ENCODE measurements at places on chromosomes 7 and 10. TPM values are rescaled to one million over a fixed set of nuclear protein-coding genes. Genes with fewer than 3 reads are reported as not detected.

DNA sequence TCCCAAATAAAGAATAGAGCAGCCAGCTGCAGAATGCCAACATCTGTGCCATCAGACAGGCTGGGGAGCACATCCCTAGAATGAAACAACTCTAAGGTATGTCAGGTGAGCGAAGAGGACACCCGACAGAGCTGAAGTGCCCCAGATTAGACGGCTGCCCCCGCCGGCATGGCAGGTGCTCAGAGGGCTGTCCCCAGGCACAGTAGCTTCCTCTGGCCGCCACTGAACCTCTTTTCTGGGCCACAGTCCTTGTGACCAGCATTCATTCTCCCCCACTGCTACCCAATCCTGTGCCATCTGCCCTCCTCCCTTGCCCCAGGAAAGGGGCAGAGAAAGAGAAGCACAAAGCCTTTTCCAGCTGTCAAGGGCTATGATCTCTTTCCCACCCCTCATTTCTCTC is 41.7 kb downstream of the RGS10 start:
- DNase-seq, result no peak

DNA sequence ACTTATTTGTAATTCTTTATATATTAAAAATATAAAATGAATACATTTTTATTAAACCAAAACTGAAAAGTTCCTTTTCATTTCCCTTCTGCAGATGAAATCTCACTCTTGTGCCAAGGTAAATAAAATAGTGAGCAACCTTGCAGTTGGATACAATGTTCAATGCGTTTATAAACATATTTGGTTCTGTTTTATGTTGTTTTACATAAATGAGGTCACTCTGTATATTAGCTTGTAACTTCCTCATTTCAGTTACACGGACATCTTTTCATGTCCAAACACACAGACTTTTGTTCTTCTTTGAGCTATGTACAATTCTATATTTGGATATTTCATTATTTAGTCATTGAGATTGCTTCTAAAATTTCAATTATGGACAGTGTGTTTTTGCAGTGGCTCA is 107.7 kb downstream of the BBS9 start:
- DNase-seq, result no peak

- no peak for DNase-seq
Measured at GRCh38 chr7:87391020-87391701, 45.7 kb downstream of the CROT start.

DNA sequence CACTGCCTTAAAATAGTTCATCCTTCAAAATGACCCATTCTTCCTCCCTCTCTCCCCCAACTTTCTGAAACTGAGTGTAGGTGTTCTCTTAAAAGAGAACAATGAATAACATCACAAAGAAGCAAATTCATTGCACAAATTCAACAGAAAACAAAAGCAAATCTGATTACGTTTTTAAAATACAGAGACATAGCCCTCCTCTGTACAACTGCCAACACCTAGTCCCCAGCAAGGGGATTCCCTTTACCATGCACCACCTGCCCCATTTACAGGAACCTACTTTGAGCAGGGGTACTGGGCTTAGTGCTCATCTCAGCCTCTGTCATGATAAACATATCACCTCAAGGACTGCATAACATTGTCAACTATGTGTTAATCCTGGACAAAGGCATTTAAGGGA is 302.8 kb upstream of the AOAH start:
- DNase-seq, result no peak

GRCh38 chr10:48199580-48200377 is 74.7 kb downstream of the FRMPD2 start:
- peak; percentile 21 for DNase-seq

Gene TUBB8
- total RNA-seq, result 0.28 TPM

Gene SAP25
- 0.60 TPM for total RNA-seq

Gene ADAM8
- total RNA-seq, result not detected
